Right atrium auricular region (tissue), 2 donors: ENCODE measurements at places on chromosomes 11 and 22. TPM values are rescaled to one million over a fixed set of nuclear protein-coding genes. Genes with fewer than 3 reads are reported as not detected.
A peak's percentile ranks its signal among the peaks of the same experiment; 100 is the strongest.

DTX4 gene
- 1.0 TPM for total RNA-seq

- no peaks in the 10 kb centered on the region for H3K27me3 ChIP-seq
- H3K4me1 ChIP-seq: peaks cover 31% of the 10 kb centered on the region
- H3K4me3 ChIP-seq: no peak overlapping the region
Observed at GRCh38 chr11:8265681-8266241, 2.1 kb upstream of the LMO1 start.

- peak overlapping the region; percentile 77 for H3K27ac ChIP-seq
- H3K27me3 ChIP-seq: no peaks in the 10 kb centered on the region
- H3K36me3 ChIP-seq: no peaks in the 10 kb centered on the region
- peak overlapping the region; percentile 78 for H3K4me3 ChIP-seq
Observed at GRCh38 chr22:50626850-50627641, 906 bp downstream of the ARSA start.

- H3K4me3 ChIP-seq: no peak overlapping the region
- peak; percentile 34 for DNase-seq
- no peaks in the 10 kb centered on the region for H3K36me3 ChIP-seq
- H3K4me1 ChIP-seq: no peaks in the 10 kb centered on the region
- H3K27ac ChIP-seq: peak overlapping the region; percentile 66
- peaks cover 8% of the 10 kb centered on the region for H3K27me3 ChIP-seq
Observed at GRCh38 chr22:50670914-50671538, 1.6 kb upstream of the SHANK3 start.

DNA sequence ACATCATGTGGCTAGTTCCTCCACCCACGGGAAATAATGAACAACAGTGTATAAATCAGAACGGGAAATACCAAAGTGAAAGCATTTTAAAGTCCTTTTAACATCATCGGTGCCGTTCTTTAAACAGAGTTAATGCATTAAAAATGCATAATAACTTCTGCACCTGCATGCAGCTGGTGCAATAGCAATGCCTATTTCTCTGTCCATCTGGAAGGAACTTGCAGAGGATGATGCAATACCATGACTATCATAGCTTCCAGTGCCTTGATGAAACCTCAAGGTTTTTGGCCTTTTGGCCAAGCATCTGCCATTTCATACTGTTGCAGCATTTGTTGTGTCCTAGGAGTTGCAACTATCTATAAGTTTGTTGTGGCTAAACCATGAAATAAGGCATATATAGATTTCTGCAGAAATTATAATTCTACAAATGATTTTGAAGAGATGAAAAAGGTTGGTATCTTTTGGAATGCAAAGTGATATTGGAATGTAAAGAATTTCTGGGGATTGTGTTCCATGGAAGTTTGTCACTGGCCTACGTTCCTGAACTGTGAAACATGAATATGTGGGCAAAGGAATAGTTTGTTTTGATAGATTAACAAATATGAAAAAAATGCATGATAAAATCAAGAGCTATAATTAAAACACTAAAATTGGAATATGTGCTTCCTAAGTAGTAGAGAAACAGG is 9.8 kb upstream of the EIF3F start:
- H3K27ac ChIP-seq: no peak overlapping the region
- H3K4me1 ChIP-seq: no peaks in the 10 kb centered on the region
- no peaks in the 10 kb centered on the region for H3K27me3 ChIP-seq
- no peak overlapping the region for H3K4me3 ChIP-seq
- H3K36me3 ChIP-seq: no peaks in the 10 kb centered on the region
- no peak for DNase-seq

- H3K4me3 ChIP-seq: no peak overlapping the region
- H3K27me3 ChIP-seq: no peaks in the 10 kb centered on the region
- no peak for DNase-seq
- no peak overlapping the region for H3K27ac ChIP-seq
- no peaks in the 10 kb centered on the region for H3K4me1 ChIP-seq
- H3K36me3 ChIP-seq: no peaks in the 10 kb centered on the region
Observed at GRCh38 chr11:100467821-100468508, 219.1 kb upstream of the ARHGAP42 start.

GRCh38 chr11:13465909-13466371 is 2.9 kb upstream of the BTBD10 start:
- H3K36me3 ChIP-seq: no peaks in the 10 kb centered on the region
- no peak overlapping the region for H3K27ac ChIP-seq
- no peaks in the 10 kb centered on the region for H3K27me3 ChIP-seq
- H3K4me1 ChIP-seq: no peaks in the 10 kb centered on the region
- no peak for DNase-seq

DNA sequence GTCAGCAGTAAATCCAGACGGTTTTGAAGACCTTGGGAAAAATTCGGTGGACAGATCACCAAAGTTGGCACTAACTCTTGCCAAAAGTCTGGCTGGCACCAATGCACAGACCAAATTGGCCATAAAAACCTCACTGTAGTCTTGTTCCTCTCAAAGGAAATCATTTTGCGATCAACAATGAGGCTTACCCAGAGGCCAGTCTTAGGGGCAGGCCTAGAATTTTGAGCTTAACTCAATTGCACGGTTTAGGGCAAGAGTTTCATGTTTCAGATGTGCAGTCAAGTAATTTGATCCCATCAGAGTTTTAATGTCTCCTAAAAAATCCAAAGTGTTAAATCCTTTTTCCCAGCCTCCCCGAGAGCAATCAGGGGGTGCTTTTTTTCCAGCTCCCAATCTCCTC is 19.0 kb downstream of the MPPED2 start:
- H3K36me3 ChIP-seq: no peaks in the 10 kb centered on the region
- no peak overlapping the region for H3K4me3 ChIP-seq
- H3K27me3 ChIP-seq: no peaks in the 10 kb centered on the region
- no peak overlapping the region for H3K27ac ChIP-seq
- no peaks in the 10 kb centered on the region for H3K4me1 ChIP-seq

GRCh38 chr11:3609416-3610265 is 32.2 kb downstream of the ART5 start:
- H3K27ac ChIP-seq: no peak overlapping the region
- no peaks in the 10 kb centered on the region for H3K4me1 ChIP-seq
- H3K27me3 ChIP-seq: no peaks in the 10 kb centered on the region
- DNase-seq: no peak
- no peaks in the 10 kb centered on the region for H3K36me3 ChIP-seq
- no peak overlapping the region for H3K4me3 ChIP-seq

IGLL5 gene
- 0.59 TPM for total RNA-seq

DNA sequence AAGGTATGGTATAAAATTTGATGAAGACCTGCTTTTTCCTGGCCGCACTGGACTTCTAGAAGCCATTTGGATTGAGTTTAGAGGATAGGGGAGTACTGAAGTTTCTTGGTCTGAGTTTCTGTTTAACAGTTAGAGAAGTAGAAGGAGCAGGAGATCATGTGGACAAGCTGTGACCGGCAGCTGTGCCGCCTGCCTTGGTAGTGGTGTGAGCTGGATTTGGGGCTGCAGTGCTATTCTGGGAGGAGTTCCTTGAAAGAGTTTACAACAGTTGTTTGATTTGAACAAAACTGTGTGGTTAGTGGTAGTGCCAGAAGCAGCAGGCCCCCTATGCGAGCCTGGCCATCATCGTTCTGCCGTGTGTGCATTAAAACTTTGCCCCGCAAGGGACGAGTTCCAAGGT is 105.2 kb downstream of the PDHX start:
- no peak overlapping the region for H3K27ac ChIP-seq
- no peaks in the 10 kb centered on the region for H3K36me3 ChIP-seq
- no peak overlapping the region for H3K4me3 ChIP-seq
- H3K4me1 ChIP-seq: no peaks in the 10 kb centered on the region

GRCh38 chr11:124900464-124900863 is 2.8 kb upstream of the ROBO4 start:
- peak overlapping the region; percentile 18 for H3K27ac ChIP-seq
- H3K27me3 ChIP-seq: no peaks in the 10 kb centered on the region
- H3K4me1 ChIP-seq: peaks cover 47% of the 10 kb centered on the region
- no peak for DNase-seq
- H3K4me3 ChIP-seq: no peak overlapping the region
- H3K36me3 ChIP-seq: no peaks in the 10 kb centered on the region

GRCh38 chr22:28395920-28396753 is 283.5 kb downstream of the TTC28 start:
- H3K4me1 ChIP-seq: peaks cover 11% of the 10 kb centered on the region
- no peak overlapping the region for H3K27ac ChIP-seq
- no peak overlapping the region for H3K4me3 ChIP-seq
- no peaks in the 10 kb centered on the region for H3K36me3 ChIP-seq
- DNase-seq: no peak

- no peak overlapping the region for H3K4me3 ChIP-seq
- no peak for DNase-seq
- peaks cover 14% of the 10 kb centered on the region for H3K4me1 ChIP-seq
- H3K27ac ChIP-seq: peak overlapping the region; percentile 66
- no peaks in the 10 kb centered on the region for H3K27me3 ChIP-seq
- H3K36me3 ChIP-seq: no peaks in the 10 kb centered on the region
Observed at GRCh38 chr11:97740801-97741151, 1280.0 kb upstream of the CNTN5 start.

GRCh38 chr22:17890892-17891291 is 116.6 kb upstream of the BID start:
- no peaks in the 10 kb centered on the region for H3K4me1 ChIP-seq
- no peak for DNase-seq
- H3K36me3 ChIP-seq: peaks cover 63% of the 10 kb centered on the region
- no peaks in the 10 kb centered on the region for H3K27me3 ChIP-seq

DNA sequence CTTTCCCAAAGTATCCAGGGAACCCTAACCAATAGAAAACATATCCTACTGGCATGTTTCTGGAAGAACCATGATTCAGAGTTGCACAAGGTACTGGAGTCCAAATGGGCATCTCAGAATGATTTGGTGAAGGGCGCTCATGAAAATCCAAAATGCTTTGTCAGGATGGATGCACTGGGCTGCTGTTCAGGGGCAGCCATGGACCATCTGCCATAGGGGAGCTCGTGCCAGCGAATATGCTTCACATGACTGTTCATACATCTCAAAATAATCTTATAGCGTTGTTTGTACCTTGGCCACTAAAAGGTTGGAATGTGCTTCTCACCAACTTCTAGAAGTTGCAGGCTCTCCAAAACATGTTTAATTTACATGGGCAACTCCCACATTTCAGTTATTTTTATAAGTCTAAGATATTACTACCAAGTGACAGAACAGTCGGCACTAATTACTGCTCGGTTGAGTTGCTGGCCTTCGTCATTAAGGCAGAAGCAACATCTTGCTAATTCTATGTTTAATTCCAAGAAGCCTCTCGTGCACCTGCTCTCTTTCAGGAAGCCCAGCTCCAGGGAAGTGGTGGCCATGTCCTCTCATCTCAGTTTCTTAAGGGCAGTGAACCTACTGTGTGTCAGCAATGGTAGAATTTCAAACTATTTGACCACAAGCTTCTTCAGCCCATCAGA is 1497.7 kb downstream of the TBC1D22A start:
- H3K36me3 ChIP-seq: no peaks in the 10 kb centered on the region
- H3K4me3 ChIP-seq: no peak overlapping the region
- no peaks in the 10 kb centered on the region for H3K27me3 ChIP-seq
- no peaks in the 10 kb centered on the region for H3K4me1 ChIP-seq

DNA sequence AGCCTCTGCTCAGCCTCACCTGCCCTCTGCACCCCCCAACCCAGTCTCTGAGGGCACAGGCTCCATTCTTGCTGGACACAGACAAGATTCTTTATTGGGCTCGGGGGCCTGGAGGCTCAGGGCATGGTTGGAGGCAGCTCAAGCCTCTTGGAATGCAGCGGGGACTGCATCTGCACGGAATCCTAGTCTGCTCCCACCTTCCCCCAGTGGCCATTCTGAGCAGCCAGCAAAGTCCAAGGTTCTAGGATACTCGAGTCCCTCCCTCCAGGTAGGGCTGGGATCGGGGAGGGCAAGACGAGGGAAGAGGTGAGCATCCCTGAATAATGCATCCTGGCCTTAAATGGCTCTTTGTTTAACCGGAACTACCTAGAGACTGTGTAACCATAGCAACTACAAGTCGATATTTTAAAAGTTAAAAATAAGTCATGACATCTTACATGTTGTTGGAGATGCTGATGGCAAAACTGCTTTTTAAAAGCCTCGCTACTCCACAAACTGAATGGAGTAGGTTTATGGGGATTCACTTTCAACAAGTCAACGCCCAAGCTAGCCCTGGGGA is 10.7 kb upstream of the IGSF22 start:
- H3K4me3 ChIP-seq: no peak overlapping the region
- H3K27me3 ChIP-seq: no peaks in the 10 kb centered on the region
- H3K36me3 ChIP-seq: no peaks in the 10 kb centered on the region
- no peak overlapping the region for H3K27ac ChIP-seq
- DNase-seq: no peak
- H3K4me1 ChIP-seq: no peaks in the 10 kb centered on the region

DNA sequence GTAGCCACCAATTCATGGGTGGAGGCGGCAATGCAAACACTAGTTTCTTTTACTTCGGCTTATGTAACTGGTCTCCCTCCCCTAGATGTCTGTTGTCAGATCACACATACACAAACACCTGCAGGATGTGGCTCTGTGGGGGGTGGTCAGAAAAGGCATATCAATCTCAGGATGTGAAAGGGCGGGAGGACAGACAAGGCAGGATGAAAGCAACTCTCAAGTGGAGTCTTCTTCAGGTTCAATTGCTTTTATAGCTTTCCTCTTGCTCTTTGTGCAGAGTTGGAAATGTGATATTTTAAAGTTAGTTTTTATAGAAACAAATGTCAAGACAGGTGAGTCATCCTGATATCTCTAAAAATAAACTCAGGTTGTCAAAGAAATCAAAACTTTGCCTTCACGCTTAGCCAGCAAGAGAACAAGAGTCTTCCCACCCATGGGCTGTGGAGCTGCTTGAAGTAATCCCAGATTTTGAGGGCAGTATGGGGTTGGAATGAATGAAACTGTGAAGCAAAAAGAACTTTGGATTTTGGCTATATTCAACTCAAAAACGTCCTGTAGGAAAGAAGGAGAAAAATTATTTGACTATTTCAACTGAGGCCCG is 423.4 kb downstream of the GUCY1A2 start:
- DNase-seq: no peak
- no peak overlapping the region for H3K4me3 ChIP-seq
- no peak overlapping the region for H3K27ac ChIP-seq
- no peaks in the 10 kb centered on the region for H3K27me3 ChIP-seq
- no peaks in the 10 kb centered on the region for H3K36me3 ChIP-seq

SLC37A2 gene
- total RNA-seq: 2.0 TPM

- H3K4me1 ChIP-seq: peaks cover 5% of the 10 kb centered on the region
- no peak overlapping the region for H3K27ac ChIP-seq
- H3K36me3 ChIP-seq: peaks cover 27% of the 10 kb centered on the region
- no peak for DNase-seq
- no peak overlapping the region for H3K4me3 ChIP-seq
Observed at GRCh38 chr22:31271026-31271425, 21.3 kb downstream of the PIK3IP1 start.

- no peaks in the 10 kb centered on the region for H3K36me3 ChIP-seq
- no peak overlapping the region for H3K27ac ChIP-seq
- no peak overlapping the region for H3K4me3 ChIP-seq
Observed at GRCh38 chr11:75536786-75537641, 11.3 kb upstream of the GDPD5 start.

DCUN1D5 gene
- 28.7 TPM for total RNA-seq

- no peaks in the 10 kb centered on the region for H3K36me3 ChIP-seq
- no peaks in the 10 kb centered on the region for H3K4me1 ChIP-seq
- no peak overlapping the region for H3K27ac ChIP-seq
- no peak for DNase-seq
Observed at GRCh38 chr11:1706634-1707400, 9.8 kb downstream of the KRTAP5-6 start.

ARHGAP20 gene
- total RNA-seq: 0.30 TPM

TLCD5 gene
- 11.3 TPM for total RNA-seq

CASP4 gene
- total RNA-seq: 39.4 TPM

- H3K27ac ChIP-seq: peak overlapping the region; percentile 95
- H3K4me1 ChIP-seq: no peaks in the 10 kb centered on the region
- peaks cover 4% of the 10 kb centered on the region for H3K36me3 ChIP-seq
- H3K27me3 ChIP-seq: no peaks in the 10 kb centered on the region
- peak overlapping the region; percentile 64 for H3K4me3 ChIP-seq
Observed at GRCh38 chr11:128518493-128519207, 68.7 kb downstream of the ETS1 start.
